HFFc6 (cell line): ENCODE measurements at places on chromosomes 7 and 10. TPM values are rescaled to one million over a fixed set of nuclear protein-coding genes. Genes with fewer than 3 reads are reported as not detected.

GRCh38 chr10:63430091-63430998, 35.4 kb downstream of the JMJD1C start:
- DNase-seq, result peak; percentile 88

- DNase-seq, result no peak
Measured at GRCh38 chr10:122139627-122140170, 131.4 kb upstream of the BTBD16 start.

The PODXL gene
- 10.7 to 22.0 TPM (median 15.2 TPM) in 3 replicates for total RNA-seq

DNA sequence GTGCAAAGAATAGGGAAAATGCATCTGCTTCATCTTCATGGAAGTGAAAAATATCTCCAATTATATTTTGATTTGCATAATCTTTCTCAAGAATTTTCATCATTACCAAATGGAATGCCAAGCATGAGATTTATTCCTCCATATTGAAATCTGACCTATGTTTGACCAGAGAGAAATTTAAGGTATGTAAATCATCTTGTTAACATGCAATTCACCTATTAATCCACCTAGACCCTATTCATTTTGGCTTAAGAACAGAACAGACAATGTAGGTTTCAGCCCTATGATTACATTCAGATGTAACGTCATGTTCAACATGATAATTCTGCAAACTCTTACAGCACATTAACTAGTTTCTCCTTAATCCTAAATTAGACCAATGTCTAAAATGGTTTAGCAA, 30.8 kb upstream of the TMEM140 start:
- DNase-seq, result no peak
